Dorsolateral prefrontal cortex (tissue), 122 donors: ENCODE measurements at places on chromosomes 2 and 18.

DNA sequence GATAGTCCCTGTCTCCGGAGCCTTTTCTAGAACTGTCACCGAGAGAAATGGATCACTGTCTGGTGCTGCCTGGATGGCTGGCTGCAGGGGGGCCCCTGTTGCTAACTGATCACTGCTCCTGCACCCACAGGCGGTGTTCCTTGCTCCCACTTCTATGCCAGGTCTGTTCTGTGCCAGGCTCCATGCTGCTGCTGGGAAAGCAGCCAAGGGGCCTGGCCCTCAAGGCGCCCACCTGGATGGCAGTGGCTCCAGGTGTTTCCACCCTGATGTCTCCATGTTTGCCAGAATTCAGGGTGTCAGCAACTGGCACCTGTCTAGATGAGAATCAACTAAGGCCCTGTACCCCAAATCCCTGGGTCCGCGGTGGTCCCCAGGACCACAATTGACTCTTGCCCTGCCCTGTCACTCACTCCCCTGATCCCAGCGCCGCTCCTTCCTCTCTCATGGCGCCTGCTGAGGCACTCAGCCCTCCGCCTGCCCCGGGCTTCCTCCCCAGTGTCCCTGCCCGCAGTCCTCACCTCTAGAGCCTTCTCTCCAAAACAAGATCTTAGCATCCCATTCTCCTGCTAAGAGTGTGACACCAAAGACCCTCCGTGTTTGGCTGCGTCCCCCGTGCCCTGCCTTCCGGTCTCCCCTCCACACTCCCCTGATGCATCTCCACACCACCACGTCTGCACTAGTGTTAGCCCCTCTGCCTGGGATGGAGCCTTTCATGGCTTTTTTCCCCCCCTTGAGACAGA is 72.5 kb upstream of the OTOF start:
- DNase-seq: no peak

DNA sequence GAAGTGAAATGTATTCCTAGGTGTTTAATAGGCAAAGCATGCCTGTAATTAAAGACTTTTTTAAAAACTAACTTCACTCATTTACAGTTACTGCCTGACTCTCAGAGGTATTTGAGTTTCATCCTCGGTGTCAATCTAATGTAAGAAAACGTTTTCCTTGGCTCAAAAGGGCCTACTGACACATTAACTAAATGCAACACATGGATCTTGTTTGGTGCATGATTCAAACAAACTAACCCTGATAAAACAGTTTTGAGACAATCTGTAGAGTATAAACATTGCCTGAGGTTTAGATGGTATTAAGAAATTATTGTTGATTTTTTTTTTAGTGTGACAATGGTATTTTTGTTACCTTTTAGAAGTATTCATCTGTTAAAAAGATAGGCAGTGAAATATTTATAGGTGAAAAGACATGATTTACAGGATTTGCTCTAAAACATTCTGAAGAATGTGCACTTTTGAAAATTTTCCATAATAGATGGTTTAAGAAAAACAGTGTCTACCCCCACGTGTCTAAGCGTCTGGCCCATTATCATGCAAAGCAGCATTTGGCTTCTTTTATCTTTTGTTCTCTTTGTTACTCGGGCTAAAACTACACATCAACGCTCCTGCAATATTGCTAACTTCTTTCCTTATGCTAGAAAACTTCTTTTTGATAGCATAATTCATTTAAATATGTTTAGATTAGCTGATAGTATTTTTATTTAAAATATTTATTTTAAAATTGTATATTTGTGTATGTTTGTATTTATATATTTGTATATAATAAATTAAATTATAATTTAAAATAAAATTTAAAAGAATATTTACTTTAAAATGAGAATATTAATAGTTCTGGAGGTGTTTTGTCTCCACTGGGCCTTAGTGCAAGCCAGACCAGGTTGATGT is 160.2 kb upstream of the NDUFV2 start:
- no peak for DNase-seq

DNA sequence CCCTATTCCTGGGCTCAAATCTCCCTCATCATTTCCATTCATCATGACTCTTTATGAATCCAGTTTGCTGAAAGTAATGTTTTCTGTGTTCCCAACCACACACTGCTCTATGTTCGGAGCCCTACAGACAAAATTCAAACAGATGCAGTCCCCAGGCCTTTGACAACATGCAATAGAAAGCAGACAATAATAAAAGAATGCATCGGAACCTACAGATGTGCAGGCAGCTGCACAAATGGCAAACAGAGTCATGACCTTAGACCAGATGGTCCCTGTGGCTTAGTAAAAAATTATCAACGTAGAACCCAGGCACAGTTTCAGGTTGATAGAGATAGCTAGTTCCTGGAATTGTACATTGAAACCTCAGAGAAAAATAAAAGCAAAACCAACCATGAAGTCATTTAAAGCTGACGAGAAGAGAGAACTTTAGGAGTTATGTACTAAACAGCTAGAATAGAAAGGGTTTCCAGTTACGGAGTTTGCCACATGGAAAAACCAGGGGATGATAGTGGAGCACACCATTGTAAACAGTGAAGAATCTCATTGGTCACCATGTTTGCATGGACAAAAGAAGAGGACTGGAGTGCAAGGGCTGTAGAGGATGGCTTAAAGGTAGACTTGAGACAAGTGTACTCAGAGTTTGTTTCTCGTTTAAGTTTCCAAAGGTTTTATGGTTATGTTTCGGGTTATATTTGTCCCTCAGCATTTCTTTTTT is 23.2 kb upstream of the ACVR1 start:
- DNase-seq: no peak

GRCh38 chr18:35522130-35522959 is 24.6 kb upstream of the INO80C start:
- no peak for DNase-seq

GRCh38 chr2:70837980-70838925 is 2.6 kb upstream of the CD207 start:
- DNase-seq: no peak

DNA sequence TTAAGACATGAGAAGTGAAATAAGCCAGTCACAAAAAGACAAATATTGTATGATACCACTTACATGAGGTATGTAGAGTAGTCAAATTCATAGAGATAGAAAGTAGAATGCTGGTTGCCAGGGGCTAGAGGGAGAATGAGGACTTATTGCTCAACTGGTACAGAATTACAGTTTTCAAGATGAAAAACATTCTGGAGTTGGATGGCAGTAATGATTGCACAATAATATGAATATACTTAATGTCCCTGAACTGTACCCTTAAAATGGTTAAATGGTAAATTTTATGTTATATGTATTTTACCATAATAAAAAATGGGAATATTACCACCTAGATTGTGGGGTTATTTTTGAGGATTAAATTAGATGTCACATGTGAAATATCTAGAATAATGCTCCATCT is 341.2 kb downstream of the CLIP4 start:
- DNase-seq: no peak

GRCh38 chr2:10341193-10341592 is 38.5 kb downstream of the HPCAL1 start:
- no peak for DNase-seq

DNA sequence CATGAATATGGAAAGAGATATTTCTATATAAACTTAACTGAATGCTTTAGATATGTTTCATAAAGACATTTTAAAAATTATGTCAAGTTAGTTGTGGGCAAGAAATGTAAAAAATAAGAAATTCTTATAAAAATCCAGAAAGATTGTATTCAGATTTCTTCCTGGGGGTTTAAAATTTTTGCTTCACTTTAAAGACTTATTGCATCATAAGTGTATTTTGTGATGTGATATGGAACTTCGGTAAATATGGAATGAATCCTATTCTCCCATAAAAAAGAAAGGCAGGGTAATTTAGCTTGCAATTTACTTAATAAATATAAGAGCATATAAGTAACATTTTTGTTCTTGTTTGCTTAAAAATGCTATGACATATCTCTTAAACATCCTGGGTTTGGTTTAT is 104.8 kb upstream of the CWC22 start:
- no peak for DNase-seq

- DNase-seq: no peak
These were observed 63.9 kb downstream of the ALPK2 start for GRCh38 chr18:58565021-58565420.

- DNase-seq: no peak
These were observed 21.5 kb downstream of the SOS1 start for GRCh38 chr2:39099310-39099869.

DNA sequence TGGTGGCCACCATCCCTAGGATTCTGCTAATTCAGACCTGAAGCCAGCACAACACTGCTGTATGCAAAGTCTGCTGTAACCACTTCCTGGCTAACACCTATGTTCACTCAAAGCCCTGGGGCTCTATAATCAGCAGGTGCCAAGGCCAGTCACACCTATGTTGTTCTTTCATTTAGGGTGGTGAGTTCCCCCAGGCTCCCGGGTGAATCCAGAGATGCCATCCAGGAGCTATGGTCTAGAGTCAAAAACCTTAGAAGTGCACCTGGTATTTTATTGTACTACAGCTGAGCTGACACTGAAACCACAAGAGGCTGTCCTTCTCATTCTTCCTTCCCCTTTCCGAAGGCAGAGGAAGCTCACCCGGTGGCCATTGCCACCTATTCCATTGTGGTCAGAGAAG is 46.2 kb upstream of the CCDC141 start:
- DNase-seq: no peak

GRCh38 chr2:219571311-219572236 is at the start of gene OBSL1:
Gene OBSL1 (minus strand): TSS chr2:219571539. CDS start chr2:219571232, 307 bp downstream.
- DNase-seq: peak; percentile 46

- no peak for DNase-seq
These were observed 66.0 kb upstream of the FAM136A start for GRCh38 chr2:70367722-70368323.

GRCh38 chr18:58119819-58120218 is 75.8 kb downstream of the NEDD4L start:
- DNase-seq: no peak

DNA sequence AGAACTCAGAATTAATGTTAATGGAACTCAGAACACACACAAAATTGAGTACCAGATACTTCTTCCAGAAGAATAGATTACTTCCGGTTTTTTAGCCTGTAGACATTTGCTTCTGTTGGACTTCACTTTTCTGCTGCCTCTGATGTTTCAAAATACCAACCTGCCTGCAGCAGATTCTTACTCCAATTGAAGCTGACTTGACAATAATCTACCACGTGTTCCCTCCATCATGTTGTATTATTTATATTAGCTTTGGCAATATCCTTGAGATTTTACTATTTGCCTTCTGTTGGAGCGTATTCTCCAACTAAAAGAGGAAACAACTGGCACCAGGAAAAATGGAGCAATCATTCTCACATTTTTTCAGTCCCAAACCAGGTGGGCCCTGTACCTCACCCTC is 3.1 kb upstream of the GORASP2 start:
- DNase-seq: no peak

DNA sequence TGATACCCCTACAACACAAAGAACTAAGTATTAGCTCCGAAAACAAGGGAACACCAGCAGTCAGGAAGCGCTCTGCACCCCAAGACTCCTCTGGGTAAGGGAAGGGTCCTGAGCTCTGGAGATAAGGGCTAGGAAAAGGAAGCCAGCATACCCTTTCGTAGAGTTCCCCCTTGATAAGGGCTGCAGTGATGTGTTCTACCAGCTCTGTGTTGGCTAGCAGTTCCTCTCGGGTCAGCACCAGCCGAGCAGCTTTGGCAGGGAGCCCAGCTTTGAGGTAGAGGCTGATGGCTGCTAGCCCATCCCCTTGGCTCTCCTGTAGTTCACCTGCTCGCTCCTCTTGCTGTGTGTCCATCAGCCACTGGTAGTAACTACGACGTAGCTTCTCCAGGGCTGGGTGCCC is 18.9 kb downstream of the KRTCAP3 start:
- DNase-seq: no peak

- DNase-seq: no peak
These were observed 329.9 kb upstream of the RAB12 start for GRCh38 chr18:8279346-8279745.

DNA sequence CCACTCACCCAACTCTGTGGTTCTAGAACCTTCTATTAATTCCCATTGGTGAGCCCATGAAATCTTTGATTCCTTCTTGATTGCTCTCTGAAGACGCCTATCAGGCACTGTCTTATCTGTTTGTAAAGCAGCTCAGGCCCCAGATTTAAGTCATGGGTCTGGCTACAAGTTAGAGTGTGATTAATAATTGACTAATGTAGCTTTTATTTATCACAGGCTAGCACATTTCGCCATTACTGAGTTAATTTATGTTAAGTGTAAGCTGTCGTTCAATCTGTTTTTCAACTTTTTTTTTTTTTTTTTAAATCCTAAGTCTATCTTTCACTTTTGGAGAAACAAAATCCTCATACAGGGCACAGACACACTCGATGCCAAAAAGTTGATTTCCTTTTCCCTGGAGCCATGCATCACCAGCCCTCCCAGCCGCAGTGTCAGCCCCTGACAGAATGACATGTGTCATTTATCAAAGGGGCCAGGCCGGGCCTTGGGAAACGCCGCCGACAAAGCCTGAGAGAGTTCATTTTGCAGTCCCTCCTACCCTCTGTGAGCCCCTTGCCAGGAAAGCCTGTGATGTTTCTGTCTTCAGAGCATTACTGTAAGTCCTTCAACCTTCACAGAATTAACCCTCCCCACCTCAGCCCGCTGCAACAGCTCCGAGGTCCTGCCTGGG is 15.8 kb downstream of the TSHZ1 start:
- no peak for DNase-seq

- no peak for DNase-seq
These were observed 10.5 kb upstream of the CLIP4 start for GRCh38 chr2:29104688-29105087.

DNA sequence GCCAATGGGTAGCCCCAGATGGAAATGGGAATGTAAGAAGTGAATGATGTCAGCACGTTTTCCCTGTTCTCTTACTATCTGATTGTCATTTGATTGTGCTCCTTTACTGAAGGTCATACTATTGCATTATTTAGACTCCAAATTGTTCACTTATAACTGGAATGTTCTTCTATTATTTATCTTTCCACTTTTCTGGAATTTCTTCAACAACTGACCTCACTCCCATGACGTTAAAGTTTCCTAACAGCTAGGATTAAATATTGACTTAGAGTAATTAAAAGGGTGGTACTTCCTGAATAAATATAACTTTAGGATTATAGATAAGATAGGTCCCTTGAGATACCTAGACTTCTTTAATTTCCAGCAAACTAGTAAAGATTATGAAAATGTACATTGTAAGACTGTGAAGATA is 10.9 kb upstream of the GULP1 start:
- DNase-seq: no peak

DNA sequence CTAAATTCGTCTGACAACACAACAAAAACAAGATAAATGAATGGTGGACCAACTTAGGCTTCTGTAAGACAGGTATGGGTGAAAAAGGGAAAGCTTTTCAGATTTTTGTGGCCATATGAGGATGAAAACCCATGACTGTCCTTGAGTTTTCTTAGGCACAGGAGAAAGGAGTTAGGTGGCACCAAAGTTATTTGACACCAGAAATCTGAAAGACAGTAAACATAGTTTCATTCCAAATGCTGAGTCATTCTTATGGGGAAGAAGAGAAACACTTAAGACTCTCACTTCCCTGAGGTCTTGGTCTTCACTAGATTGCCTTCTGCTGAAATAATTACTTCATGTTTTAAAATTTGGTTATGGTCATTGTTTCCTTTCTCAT is 5.2 kb upstream of the GPD2 start:
- DNase-seq: no peak

GRCh38 chr2:24410976-24411375 is 50.6 kb upstream of the ITSN2 start:
- no peak for DNase-seq

GRCh38 chr2:231737761-231738160 is 29.4 kb downstream of the PTMA start:
- DNase-seq: no peak

- peak; percentile 76 for DNase-seq
These were observed at the start of gene PIEZO2 for GRCh38 chr18:11149441-11150270. Gene PIEZO2 (minus strand): TSS chr18:11149569. CDS start chr18:11148588, 981 bp downstream.
